A549 treated with DMSO at 1 μM for 4 hours (cell line): ENCODE measurements at places on chromosomes 2 and 18. TPM values are rescaled to one million over a fixed set of nuclear protein-coding genes. Genes with fewer than 3 reads are reported as not detected.

UGT1A4 gene
- 0.07 TPM in 1 of 5 replicates, not detected in the others for total RNA-seq

ANO7 gene
- total RNA-seq = 1.9 to 2.6 TPM (median 2.1 TPM) in 5 replicates

TTC21B gene
- total RNA-seq = 4.4 to 8.9 TPM (median 5.6 TPM) in 5 replicates

PROM2 gene
- 0.33 TPM in 1 of 5 replicates, not detected in the others for total RNA-seq

RNF152 gene
- total RNA-seq = 0.01 to 0.16 TPM (median 0.01 TPM) in 3 of 5 replicates, not detected in the others

SCYGR4 gene
- not detected in 5 replicates for total RNA-seq

DHRS9 gene
- 2.4 to 3.9 TPM (median 3.1 TPM) in 5 replicates for total RNA-seq

EGR4 gene
- total RNA-seq = 0.11 to 0.32 TPM (median 0.25 TPM) in 5 replicates

CENPA gene
- 44.0 to 61.8 TPM (median 54.6 TPM) in 5 replicates for total RNA-seq

GPR45 gene
- total RNA-seq = not detected in 5 replicates

MYO7B gene
- 0.11 to 0.17 TPM (median 0.14 TPM) in 5 replicates for total RNA-seq

MAL gene
- 0.16 to 0.23 TPM in 2 of 5 replicates, not detected in the others for total RNA-seq

SUCLG1 gene
- total RNA-seq = 93.5 to 97.6 TPM (median 95.1 TPM) in 5 replicates

SLC5A7 gene
- total RNA-seq = not detected in 5 replicates

SLC38A11 gene
- total RNA-seq = not detected in 5 replicates

DCDC2C gene
- total RNA-seq = 0.15 to 0.50 TPM (median 0.36 TPM) in 5 replicates

ACADL gene
- 0.03 to 0.14 TPM (median 0.08 TPM) in 3 of 5 replicates, not detected in the others for total RNA-seq

LRRTM4 gene
- total RNA-seq = not detected in 5 replicates

PLEKHH2 gene
- 0.90 to 1.5 TPM (median 0.94 TPM) in 5 replicates for total RNA-seq

SAG gene
- total RNA-seq = not detected in 5 replicates

NEU2 gene
- not detected in 5 replicates for total RNA-seq

SPAST gene
- 12.4 to 20.6 TPM (median 18.0 TPM) in 5 replicates for total RNA-seq

SULT1C4 gene
- not detected in 5 replicates for total RNA-seq

PLCD4 gene
- total RNA-seq = 0.26 to 0.69 TPM (median 0.31 TPM) in 5 replicates

POTEI gene
- total RNA-seq = 0.01 TPM in 1 of 5 replicates, not detected in the others

POTEJ gene
- not detected in 5 replicates for total RNA-seq

PAIP2B gene
- total RNA-seq = 0.24 to 0.44 TPM (median 0.43 TPM) in 5 replicates

MREG gene
- 4.7 to 6.4 TPM (median 5.2 TPM) in 5 replicates for total RNA-seq

SOX11 gene
- not detected in 5 replicates for total RNA-seq

PRSS56 gene
- total RNA-seq = 0.09 to 0.16 TPM (median 0.12 TPM) in 4 of 5 replicates, not detected in the other

PDE6D gene
- 19.2 to 24.1 TPM (median 23.8 TPM) in 5 replicates for total RNA-seq

HOXD11 gene
- total RNA-seq = 6.6 to 9.7 TPM (median 8.2 TPM) in 5 replicates

TUBA4B gene
- 0.26 to 0.46 TPM (median 0.31 TPM) in 5 replicates for total RNA-seq

CHRND gene
- not detected in 5 replicates for total RNA-seq

ERICH2 gene
- not detected in 5 replicates for total RNA-seq

PDE1A gene
- 0.09 to 0.11 TPM (median 0.10 TPM) in 4 of 5 replicates, not detected in the other for total RNA-seq

SERPINB4 gene
- total RNA-seq = 0.12 to 0.28 TPM (median 0.18 TPM) in 5 replicates

PID1 gene
- total RNA-seq = 2.7 to 3.5 TPM (median 2.9 TPM) in 5 replicates

NEUROD1 gene
- total RNA-seq = not detected in 5 replicates

ITPRID2 gene
- 60.4 to 83.5 TPM (median 76.1 TPM) in 5 replicates for total RNA-seq

NT5DC4 gene
- not detected in 5 replicates for total RNA-seq

ALPG gene
- total RNA-seq = 0.07 to 0.15 TPM (median 0.13 TPM) in 4 of 5 replicates, not detected in the other

SGPP2 gene
- total RNA-seq = 0.15 to 0.31 TPM (median 0.20 TPM) in 5 replicates

ZNG1B gene
- total RNA-seq = 40.3 to 44.0 TPM (median 42.6 TPM) in 5 replicates

IL36G gene
- total RNA-seq = not detected in 5 replicates

PLGLB2 gene
- total RNA-seq = 0.29 to 0.49 TPM (median 0.45 TPM) in 5 replicates

BCL2 gene
- 0.48 to 0.84 TPM (median 0.71 TPM) in 5 replicates for total RNA-seq

SETBP1 gene
- total RNA-seq = 0.65 to 0.87 TPM (median 0.79 TPM) in 5 replicates

NAT8 gene
- total RNA-seq = not detected in 5 replicates

GPR35 gene
- total RNA-seq = 0.58 to 1.2 TPM (median 0.75 TPM) in 5 replicates

CCL20 gene
- total RNA-seq = 2.3 to 7.2 TPM (median 3.2 TPM) in 5 replicates
